ENCODE measurements at places on chromosomes 4 and X. TPM values are rescaled to one million over a fixed set of nuclear protein-coding genes. Genes with fewer than 3 reads are reported as not detected.

DNA sequence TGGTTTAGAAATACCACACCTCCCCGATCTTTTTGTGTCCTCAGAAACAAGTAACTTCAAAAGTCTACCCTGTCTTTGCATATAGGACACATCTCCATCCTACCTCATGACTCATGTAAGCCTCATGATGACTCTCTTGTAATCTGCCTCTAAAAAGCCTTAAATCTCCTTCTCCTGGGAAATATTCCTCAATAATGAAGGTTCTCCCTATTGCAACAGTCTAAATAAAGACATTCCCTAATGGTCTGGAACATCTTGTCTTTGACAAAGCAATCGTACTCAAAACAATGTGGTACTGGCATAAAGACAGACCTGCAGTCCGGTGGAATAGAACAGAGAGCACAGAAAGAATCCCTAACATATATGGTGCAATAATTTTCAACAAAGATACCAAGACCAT, 257.7 kb downstream of the OPHN1 start:
- no peak for DNase-seq

DNA sequence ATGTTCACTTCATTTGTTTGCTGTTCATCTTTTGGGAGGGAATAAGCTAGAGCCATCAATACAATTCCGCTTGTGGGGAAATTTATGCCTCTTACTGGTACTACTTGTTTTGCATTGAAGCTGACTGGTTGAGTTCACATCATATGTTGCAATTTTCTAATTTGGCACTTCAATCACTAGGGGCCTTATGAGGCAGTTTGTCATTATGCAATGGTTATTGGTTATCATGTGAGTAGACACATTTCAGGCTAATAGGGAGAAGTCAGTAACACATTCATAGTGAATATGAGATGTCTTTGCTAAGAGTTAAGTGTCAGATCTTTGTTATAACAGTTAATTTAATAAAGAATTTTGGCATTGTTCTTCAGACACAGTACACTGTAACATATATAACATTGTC, 5.0 kb downstream of the RPL36A start:
- DNase-seq = no peak

DNA sequence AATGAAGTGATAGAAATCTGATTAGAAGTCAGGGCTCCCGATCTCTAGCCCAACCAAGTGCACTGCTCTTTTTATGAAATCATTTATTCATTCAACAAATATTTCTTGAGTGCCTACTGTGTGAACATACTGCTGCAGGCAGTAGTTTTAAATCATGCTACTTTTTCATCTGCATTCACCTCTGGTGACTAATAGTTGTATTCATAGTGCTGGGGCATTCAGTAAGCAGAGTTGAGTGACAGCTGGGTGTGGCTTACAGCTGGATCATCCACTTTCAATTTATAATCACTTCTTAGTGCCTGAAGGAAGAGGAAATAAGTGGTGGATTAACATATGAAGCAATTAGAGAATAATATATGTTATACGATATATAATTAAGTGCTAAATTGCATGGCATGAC, 94.1 kb upstream of the HPRT1 start:
- DNase-seq = no peak

GRCh38 chrX:16138108-16138427, 14.7 kb downstream of the GRPR start:
- DNase-seq = no peak

DNA sequence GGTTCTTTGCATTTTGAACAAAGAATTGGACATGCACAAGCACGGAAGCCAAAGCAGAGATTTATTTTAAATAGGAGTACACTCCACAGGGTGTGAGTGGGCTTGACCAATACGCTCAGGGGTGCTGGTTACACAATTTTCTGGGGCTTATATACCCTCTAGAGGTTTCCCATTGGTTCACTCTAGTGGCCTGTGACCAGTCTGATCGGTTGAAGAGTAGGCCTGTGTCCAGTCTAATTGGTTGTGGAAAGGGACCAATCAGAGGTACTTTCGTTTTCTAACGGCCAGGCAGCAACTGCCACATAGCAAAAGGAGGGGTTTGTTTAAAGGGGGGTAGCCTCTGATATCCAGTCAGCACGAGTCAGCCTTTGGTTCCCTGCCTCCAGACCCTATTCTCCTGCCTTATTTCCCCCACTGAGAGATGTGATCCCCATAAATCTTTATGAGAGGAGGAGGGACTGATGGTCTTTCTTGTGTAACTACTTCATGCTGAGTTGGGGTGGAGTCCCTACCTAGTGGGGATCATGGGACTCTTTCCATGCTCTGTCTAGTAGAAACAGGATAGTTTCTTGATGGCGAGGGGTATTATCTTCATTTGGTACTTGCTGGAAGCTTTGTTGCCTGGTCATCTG, 11.3 kb upstream of the AREG start:
- DNase-seq = no peak

ARR3 gene
- total RNA-seq = not detected

DSPP gene
- not detected for total RNA-seq

NEXMIF gene
- 1.8 TPM for total RNA-seq

ADH7 gene
- not detected for total RNA-seq
